ENCODE measurements at places on chromosomes 6 and 20. TPM values are rescaled to one million over a fixed set of nuclear protein-coding genes. Genes with fewer than 3 reads are reported as not detected.
A peak's percentile ranks its signal among the peaks of the same experiment; 100 is the strongest.

Gene KHDC1L
- total RNA-seq = not detected

GRCh38 chr20:52783769-52784168 lies 188.4 kb upstream of the TSHZ2 start:
- no peak for DNase-seq

Gene GUCA1A
- not detected for total RNA-seq

Gene HLA-G
- not detected for total RNA-seq

DNA sequence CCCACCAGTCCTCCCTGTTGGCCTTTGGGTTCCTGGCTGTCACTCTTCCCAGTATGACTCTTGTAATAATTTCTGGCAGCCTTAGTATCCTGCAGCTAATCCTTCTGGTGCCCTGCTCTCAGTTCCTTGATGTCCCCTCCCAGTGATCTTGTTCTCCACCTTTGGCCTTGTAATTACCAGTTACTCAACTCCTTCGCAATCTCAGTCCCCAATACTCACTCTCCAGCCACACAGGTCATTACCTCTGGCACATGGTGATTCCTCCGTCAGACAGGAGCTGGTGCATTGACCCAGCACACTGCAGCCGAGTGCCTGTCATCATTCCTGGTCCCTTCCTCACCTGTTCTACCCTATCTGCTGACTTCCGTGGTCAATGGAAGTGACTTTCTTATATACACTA lies 101.4 kb downstream of the FAM120B start:
- no peak for DNase-seq

Gene MYCT1
- total RNA-seq = 2.4 TPM

DNA sequence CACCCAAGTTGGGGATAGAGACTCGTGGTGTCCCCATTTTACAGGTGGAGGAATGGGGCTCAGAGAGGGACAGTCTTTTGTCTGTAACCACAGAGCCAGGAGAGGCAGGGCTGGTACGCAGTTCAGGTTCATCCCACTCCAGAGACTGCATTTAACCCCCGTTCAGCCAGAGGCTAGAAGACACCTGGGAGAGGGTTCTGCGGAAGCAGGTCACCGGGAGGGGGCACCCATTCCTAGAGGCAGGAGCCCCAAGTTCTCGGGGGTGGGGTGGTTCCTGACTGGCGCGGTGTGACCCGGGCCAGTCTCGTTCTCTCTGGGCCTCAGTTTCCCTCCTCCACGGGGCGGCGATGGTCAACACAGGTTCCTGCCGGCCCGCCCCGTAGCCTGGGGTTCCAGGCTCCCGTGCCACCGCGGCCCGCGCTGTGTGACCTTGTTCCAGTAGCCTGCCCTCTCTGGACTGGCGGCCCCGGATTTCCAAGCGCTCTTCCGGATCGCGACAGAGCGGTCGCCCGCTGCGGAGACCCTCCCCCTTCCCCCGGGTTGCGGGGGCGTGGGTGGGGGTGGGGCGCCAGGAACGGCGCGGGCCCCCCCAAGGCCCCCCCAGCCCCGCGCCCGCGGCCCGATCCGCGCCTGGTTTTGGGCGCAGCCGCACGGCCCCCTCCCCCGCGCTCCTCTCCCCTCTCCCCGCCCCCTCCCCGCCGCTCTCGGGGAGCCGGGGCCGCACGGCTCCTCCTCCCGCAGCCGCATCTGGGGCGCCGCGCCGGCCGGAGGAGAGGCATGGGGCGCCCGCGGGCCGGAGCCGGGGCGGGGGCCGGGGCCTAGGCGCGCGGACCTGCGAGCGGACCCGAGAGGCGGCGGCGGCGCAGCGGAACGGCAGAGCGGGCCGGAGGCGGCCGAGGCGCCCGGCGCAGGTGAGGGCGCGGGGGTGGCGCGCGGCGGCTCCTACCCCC lies at the start of gene DLGAP4:
Gene DLGAP4 (plus strand): TSS at position 738 of the 950 bp plus-strand sequence. CDS start 125,379 bp downstream, outside the sequence.
- DNase-seq = no peak

GRCh38 chr6:27966816-27967426 lies 9.9 kb downstream of the OR2B6 start:
- no peak for DNase-seq

Gene FOXF2
- 16.8 TPM for total RNA-seq

DNA sequence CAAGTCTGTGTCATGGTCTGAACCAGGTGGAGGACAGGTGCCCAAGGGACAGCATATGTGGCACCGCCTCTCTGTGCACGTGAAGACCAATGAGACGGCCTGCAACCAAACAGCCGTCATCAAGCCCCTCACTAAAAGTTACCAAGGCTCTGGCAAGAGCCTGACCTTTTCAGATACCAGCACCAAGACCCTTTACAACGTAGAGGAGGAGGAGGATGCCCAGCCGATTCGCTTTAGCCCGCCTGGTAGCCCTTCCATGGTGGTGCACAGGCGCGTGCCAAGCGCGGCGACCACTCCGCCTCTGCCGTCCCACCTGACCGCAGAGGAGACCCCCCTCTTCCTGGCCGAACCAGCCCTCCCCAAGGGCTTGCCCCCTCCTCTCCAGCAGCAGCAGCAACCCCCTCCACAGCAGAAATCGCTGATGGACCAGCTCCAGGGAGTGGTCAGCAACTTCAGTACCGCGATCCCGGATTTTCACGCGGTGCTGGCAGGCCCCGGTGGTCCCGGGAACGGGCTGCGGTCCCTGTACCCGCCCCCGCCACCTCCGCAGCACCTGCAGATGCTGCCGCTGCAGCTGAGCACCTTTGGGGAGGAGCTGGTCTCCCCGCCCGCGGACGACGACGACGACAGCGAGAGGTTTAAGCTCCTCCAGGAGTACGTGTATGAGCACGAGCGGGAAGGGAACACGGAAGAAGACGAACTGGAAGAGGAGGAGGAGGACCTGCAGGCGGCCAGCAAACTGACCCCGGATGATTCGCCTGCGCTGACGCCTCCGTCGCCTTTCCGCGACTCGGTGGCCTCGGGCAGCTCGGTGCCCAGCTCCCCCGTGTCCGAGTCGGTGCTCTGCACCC lies 109.5 kb upstream of the RAB32 start:
- no peak for DNase-seq

GRCh38 chr6:35451354-35452182 lies 570 bp upstream of the FANCE start:
- peak; percentile 30 for DNase-seq

DNA sequence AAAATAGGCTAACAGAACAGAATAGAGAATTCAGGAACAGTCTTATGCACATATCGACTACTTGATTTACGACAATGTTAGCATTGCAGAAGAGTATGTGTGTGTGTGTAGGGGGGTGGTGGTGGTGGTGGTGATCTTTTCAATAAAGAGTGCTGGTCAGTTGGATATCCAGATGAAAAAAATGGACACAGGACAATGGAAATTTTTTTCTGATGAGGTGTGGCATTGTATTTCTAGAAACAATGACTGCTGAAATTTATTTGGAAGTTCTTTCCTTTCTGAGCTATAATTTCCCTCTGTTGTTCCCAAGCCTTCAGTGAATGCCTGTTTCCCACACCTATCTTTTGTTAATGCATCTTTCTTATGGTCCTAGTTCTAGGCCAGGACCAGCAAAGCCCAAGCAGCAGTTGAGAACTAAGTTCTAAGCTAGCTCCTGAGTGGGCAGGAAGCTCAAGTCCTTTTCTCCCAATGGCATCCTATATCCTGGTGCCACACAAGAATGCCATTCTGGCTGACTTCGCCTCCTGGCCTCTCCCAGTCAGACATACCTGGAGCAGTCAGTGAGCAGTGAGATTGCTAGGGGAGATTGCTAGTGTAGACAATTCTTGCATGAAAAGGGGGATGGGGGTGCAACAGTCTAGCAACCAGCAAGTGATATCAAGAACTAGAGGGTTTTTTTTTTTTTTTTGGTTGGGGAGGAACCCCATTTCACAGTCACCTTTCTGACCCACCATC lies 1.2 kb upstream of the TOX2 start:
- no peak for DNase-seq

Gene MACROD2
- 10.1 TPM for total RNA-seq

GRCh38 chr6:27049863-27050781 lies 197.4 kb upstream of the PRSS16 start:
- DNase-seq = no peak

DNA sequence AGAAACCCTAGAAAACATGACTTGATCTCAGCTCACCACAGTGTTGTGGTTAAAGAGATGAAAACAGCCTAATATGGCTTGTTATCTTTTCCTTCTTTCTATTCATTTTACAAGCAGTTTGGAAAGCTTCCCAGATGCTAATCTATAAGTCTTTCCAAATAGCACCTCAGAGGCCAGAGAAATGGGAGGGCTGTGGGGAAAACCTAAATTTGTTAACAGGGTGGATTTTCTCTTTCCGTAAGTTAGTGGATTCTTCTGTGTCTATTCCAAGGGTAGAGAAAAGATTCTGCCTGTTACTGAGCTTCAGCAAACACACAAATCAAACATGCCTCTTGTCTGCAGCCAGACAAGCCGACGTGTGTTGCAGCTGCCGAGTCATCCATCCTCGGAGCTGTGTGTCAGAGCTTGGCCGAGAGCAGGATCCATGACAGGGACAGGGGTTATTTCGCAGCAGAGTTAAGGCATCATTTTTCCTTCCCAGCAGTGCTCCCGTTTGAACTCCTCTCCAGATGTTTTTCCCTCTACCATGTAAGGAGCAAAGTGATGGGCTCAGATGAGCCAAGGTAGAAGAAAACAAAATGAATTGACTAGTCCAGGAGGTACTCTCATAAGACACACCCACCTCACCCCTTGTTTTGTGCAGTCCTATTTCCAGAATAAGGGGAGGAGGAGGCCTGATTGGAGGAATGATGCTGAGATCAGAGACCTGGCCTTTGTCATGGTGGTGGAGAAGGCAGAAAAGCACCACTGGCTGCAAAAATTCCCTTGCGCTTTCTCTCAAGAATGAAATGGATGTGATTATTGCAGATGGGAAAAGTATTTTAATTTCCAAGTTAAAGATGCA lies 560.0 kb downstream of the C6orf118 start:
- DNase-seq = no peak

DNA sequence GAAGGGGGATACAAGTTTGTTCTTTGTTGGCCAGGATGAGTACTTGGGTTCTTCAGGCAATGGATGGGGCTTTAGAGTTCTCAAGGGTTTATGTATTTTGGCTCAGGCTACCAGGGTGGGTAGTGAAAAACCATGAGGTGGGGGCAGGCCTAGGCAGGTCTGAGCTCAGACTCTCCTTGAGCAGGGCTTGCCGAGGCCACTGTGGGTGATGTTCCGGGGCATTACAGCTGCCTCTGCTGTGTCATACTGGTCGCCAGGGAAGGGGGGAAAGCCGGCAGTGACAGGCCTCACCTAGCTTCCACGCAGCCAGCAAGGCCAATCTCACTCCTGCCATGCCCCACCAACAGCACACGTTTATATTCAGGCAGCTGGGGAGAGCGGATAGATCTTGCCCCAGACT lies 79.6 kb downstream of the BCKDHB start:
- no peak for DNase-seq

- DNase-seq = no peak
Measured at GRCh38 chr20:35601990-35602389, 13.6 kb upstream of the SPAG4 start.

GRCh38 chr6:27156874-27157458 lies 90.5 kb upstream of the PRSS16 start:
- no peak for DNase-seq

- no peak for DNase-seq
Measured at GRCh38 chr6:128311944-128312570, 208.3 kb downstream of the PTPRK start.

Gene LST1
- not detected for total RNA-seq

All from transverse colon (tissue), 4 donors.